ENCODE measurements at places on chromosomes 4 and X.

GRCh38 chr4:11590132-11590531 lies 161.4 kb upstream of the HS3ST1 start:
- no peaks in the 10 kb centered on the region for H3K27me3 ChIP-seq
- H3K27ac ChIP-seq, result no peak overlapping the region
- no peak for DNase-seq
- H3K36me3 ChIP-seq, result no peaks in the 10 kb centered on the region
- peaks cover 7% of the 10 kb centered on the region for H3K4me1 ChIP-seq

DNA sequence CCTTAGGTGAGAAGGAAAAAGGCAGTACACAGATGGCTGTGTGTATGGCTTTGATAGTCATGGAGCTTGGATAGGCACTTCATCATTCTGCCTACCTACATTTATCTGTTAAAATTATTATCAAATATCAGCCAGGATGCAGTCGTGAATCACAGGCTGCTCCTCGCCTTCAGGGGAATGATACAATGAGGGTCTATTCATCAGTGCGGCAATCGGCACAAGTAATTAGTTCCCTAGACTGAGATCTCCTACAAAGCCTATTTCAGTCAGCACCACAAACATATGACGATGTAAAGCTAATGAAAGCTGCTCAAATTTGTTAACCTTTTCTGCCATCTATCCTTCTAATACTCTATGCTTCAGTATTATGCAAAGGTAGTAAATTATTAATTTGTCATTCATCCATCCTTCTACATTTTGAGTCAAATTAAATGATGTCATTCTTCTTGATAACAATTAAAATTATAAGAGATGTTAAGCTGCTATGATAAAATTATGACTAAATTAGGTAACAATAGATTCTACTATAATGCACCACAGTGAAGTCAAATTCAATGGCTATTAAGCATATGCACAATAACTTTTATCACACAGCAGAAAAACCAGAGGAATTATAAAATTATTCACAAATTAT lies 19.0 kb downstream of the MAB21L2 start:
- H3K27ac ChIP-seq, result no peak overlapping the region
- no peak overlapping the region for H3K4me3 ChIP-seq
- H3K27me3 ChIP-seq, result no peaks in the 10 kb centered on the region
- no peaks in the 10 kb centered on the region for H3K36me3 ChIP-seq
- no peaks in the 10 kb centered on the region for H3K4me1 ChIP-seq

DNA sequence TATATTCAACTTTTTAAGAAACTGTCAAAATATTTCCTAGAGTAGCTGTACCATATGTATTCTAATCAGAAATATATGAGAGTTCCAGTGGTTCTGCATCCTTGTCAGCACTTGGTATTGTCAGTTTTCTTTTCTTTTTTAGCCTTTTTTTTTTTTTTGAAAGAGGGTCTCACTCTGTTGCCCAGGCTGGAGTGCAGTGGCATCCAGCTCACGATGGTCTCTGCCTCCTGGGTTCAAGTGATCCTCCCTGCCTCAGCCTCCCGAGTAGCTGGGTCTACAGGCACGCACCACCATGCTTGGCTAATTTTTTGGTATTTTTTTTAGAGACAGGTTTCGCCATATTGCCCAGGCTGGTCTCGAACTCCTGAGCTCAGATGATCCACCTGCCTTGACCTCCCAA lies 79.1 kb downstream of the ZFX start:
- peaks cover 14% of the 10 kb centered on the region for H3K4me1 ChIP-seq
- no peaks in the 10 kb centered on the region for H3K36me3 ChIP-seq
- H3K27ac ChIP-seq, result no peak overlapping the region

DNA sequence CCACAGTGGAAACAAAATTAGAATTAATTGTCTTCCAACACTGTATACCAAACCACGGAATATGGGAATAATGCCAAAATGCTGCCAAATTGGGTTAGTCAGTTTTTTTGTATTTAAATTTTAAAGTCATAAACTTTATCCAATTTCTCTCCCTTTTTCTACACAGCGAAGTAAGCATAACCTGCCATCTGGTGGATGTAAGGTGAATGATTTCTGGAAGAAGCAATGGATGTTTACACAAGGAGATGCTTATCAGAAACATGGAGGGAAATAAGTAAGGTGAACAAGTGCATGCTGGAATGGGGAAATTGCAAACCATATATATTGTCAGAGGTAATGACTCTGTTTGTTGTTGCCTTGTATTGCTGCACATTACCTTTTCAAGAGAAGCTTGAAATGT lies 691.9 kb downstream of the TECRL start:
- no peak for DNase-seq
- no peaks in the 10 kb centered on the region for H3K4me1 ChIP-seq
- H3K27ac ChIP-seq, result no peak overlapping the region

DNA sequence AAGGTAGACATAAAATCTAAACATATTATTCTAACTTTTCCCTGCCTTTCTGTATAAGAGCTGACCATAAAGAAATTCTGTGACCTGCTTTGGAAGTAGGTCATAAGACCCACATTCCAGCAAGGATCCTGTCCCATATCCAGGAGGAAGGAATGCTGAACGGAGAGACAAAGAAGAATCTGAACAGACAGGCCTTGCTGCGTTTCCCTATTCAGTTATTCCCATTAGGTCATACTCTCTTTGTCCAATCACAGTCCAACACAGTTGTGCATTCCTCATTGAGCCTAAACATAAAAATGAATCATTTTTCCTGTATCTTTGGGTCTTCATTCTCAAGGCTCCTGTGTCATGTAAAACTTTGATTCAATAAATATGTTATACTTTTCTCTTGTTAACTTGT lies 287.6 kb upstream of the TAPT1 start:
- no peaks in the 10 kb centered on the region for H3K36me3 ChIP-seq
- H3K27me3 ChIP-seq, result no peaks in the 10 kb centered on the region
- H3K4me1 ChIP-seq, result no peaks in the 10 kb centered on the region
- DNase-seq, result no peak

- no peaks in the 10 kb centered on the region for H3K4me1 ChIP-seq
- H3K27me3 ChIP-seq, result no peaks in the 10 kb centered on the region
- H3K4me3 ChIP-seq, result no peak overlapping the region
Measured at GRCh38 chrX:38699696-38700095, 101.6 kb upstream of the MID1IP1 start.

- no peaks in the 10 kb centered on the region for H3K27me3 ChIP-seq
- H3K27ac ChIP-seq, result no peak overlapping the region
- H3K36me3 ChIP-seq, result no peaks in the 10 kb centered on the region
- H3K4me1 ChIP-seq, result no peaks in the 10 kb centered on the region
Measured at GRCh38 chrX:56618323-56618722, 54.9 kb downstream of the UBQLN2 start.

- H3K4me3 ChIP-seq, result no peak overlapping the region
- no peaks in the 10 kb centered on the region for H3K27me3 ChIP-seq
- no peaks in the 10 kb centered on the region for H3K4me1 ChIP-seq
- no peak overlapping the region for H3K27ac ChIP-seq
Measured at GRCh38 chrX:10971176-10971575, 140.0 kb upstream of the HCCS start.

DNA sequence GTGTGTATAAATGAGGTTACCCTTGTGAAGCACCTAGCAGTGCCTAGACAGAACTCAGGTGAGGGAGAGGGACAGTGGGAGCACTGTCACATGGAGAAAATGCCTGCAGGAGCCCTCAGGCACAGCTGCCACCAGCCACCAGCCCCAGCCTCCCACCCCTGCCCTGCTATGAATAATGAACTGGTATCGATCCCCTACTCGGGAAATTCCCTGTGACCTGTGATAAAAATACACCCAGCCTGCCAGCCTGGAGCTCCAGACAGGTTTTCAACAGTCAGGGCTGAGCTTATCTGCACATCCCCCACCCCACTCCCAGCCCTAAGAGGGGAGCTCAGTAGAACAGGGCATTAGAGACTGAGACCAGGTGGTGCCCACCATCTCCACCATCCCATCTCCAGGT lies 159.6 kb upstream of the PJA1 start:
- no peak overlapping the region for H3K4me3 ChIP-seq
- no peaks in the 10 kb centered on the region for H3K27me3 ChIP-seq
- H3K27ac ChIP-seq, result no peak overlapping the region
- peaks cover 7% of the 10 kb centered on the region for H3K4me1 ChIP-seq
- peak; percentile 31 for DNase-seq
- H3K36me3 ChIP-seq, result no peaks in the 10 kb centered on the region

- no peaks in the 10 kb centered on the region for H3K27me3 ChIP-seq
- no peak overlapping the region for H3K4me3 ChIP-seq
- no peak overlapping the region for H3K27ac ChIP-seq
- DNase-seq, result no peak
- H3K36me3 ChIP-seq, result no peaks in the 10 kb centered on the region
Measured at GRCh38 chr4:172945611-172946010, 223.0 kb upstream of the GALNT7 start.

- H3K27ac ChIP-seq, result no peak overlapping the region
- no peak for DNase-seq
- no peaks in the 10 kb centered on the region for H3K36me3 ChIP-seq
- no peak overlapping the region for H3K4me3 ChIP-seq
Measured at GRCh38 chrX:123108513-123109427, 75.3 kb upstream of the GRIA3 start.

DNA sequence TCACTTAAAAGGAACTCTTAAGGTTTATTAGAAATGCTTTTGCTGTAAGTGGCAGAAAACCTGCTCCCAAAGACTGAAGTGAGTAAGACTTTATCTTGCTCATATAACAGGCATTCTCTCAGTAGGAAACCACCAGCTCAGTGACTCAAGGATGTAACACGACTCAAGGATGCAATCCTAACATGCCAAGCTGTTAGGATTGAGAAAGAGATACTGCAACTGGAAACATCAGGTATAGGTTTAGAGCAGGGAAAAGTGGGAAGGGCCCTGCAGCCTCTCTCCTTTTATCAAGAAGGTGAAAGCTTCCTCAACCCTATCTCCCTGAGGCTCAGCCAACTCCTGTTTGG lies 11.9 kb upstream of the SLC9A7 start:
- DNase-seq, result no peak
- no peak overlapping the region for H3K4me3 ChIP-seq
- no peaks in the 10 kb centered on the region for H3K36me3 ChIP-seq
- no peak overlapping the region for H3K27ac ChIP-seq

- no peak overlapping the region for H3K27ac ChIP-seq
- no peak overlapping the region for H3K4me3 ChIP-seq
- no peaks in the 10 kb centered on the region for H3K4me1 ChIP-seq
- peaks cover 7% of the 10 kb centered on the region for H3K27me3 ChIP-seq
- no peaks in the 10 kb centered on the region for H3K36me3 ChIP-seq
- DNase-seq, result no peak
Measured at GRCh38 chr4:75889537-75890199, 12.6 kb downstream of the PPEF2 start.

DNA sequence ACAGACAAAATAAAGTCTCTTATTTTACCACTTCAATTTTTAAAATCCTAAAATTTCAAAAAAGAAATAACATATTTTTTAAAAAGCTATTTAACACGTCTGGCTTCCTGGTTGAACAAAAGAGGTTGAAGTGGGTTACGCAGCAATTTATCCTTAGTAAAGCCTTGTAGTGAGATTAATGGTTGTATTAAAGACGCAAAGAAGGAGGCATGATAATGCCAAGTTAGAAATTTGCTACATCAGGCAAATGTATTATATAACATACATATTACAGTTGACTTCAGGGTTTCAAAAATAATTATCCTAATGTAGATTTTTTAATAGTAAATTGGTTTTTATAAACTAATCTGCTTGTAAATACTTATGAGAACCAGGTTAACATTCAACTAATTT lies 35.3 kb downstream of the ANKRD17 start:
- DNase-seq, result no peak
- H3K4me1 ChIP-seq, result peaks cover 30% of the 10 kb centered on the region
- peak overlapping the region; percentile 78 for H3K27ac ChIP-seq
- no peaks in the 10 kb centered on the region for H3K27me3 ChIP-seq

- no peak overlapping the region for H3K27ac ChIP-seq
- no peaks in the 10 kb centered on the region for H3K4me1 ChIP-seq
- no peak for DNase-seq
- no peaks in the 10 kb centered on the region for H3K27me3 ChIP-seq
- H3K4me3 ChIP-seq, result no peak overlapping the region
Measured at GRCh38 chr4:61359301-61359700, 159.2 kb downstream of the ADGRL3 start.

All from body of pancreas (tissue), 4 donors.